ENCODE measurements at places on chromosomes 1 and 21. TPM values are rescaled to one million over a fixed set of nuclear protein-coding genes. Genes with fewer than 3 reads are reported as not detected.

PDZK1IP1 gene
- total RNA-seq, result not detected

OSCP1 gene
- 3.8 TPM for total RNA-seq

LAMB3 gene
- 5.2 TPM for total RNA-seq

SELE gene
- total RNA-seq, result 0.92 TPM

AK2 gene
- 121 TPM for total RNA-seq

RPTN gene
- total RNA-seq, result not detected

RAB7B gene
- 1.6 TPM for total RNA-seq

- DNase-seq, result no peak
Observed at GRCh38 chr1:164311377-164311776, 247.6 kb upstream of the PBX1 start.

DNA sequence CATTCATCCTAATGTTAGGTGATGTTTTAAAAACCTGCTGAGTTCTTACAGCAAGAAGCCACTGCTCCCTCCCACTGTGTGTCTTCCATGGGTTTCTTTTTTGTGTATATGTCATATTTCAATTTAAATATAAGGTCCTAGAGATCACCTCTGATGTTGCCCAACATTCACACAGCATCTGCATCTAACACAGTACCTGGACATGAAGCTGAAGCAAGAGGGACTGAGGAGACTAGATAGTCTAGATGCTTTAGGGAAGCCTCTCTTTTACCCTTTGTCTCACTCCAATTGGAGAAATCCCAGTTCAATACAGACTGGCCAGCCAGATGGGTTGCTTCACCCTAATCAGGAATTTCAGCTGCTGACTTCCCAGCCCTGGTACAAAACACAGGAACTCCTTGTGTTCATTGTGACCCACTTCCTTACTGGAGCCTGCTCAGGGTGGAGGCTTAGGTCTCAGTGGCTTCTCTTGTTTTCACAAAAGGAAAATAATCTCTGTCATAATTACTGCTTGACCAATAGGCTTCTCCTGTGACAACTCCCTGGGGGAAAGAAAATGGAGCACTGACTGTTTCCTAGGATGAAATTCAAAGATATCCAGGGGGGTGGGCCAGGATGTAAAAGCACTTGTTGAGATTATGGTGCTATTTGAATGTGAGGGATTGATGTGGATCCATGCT, 17.3 kb downstream of the BTG2 start:
- DNase-seq, result no peak

DNA sequence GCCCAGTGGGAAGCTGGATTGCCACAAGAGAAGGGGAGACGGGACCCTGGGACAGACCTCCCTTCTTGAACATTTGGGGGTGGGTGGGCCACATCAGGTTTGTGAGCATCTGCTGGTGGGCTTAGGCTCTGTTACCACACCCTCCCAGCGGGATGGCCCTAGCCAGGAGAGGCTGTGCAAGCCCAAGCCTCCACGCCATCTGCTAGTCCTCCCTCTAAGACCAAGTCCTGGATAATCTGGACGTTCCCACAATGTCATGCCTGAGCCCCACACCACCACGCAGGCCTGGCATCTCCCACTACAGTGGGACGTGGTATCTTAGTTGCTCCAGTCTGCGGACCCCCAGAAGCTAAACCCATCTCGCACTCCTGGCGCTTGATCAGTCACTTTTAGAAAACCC, 3.7 kb upstream of the IBA57 start:
- no peak for DNase-seq

DNA sequence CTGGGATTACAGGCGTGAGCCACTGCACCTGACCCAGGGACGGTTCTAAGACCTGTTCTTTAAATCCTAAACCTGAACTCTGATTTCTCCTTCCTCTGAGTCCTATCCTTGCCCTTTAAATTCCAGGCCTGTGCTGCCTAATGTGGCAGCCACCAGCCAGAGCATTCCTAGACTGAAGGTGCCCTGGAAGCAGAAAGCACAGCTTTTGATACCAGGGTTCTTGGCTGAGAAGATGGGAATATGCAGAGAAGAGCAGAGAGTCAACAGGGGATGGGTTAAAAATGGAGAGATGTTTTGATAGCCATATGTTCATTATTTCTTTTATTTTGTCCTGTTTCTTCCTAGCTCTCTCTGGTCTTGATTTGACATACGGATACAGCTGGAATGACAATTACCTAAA, 49.7 kb downstream of the RYR2 start:
- no peak for DNase-seq

DNA sequence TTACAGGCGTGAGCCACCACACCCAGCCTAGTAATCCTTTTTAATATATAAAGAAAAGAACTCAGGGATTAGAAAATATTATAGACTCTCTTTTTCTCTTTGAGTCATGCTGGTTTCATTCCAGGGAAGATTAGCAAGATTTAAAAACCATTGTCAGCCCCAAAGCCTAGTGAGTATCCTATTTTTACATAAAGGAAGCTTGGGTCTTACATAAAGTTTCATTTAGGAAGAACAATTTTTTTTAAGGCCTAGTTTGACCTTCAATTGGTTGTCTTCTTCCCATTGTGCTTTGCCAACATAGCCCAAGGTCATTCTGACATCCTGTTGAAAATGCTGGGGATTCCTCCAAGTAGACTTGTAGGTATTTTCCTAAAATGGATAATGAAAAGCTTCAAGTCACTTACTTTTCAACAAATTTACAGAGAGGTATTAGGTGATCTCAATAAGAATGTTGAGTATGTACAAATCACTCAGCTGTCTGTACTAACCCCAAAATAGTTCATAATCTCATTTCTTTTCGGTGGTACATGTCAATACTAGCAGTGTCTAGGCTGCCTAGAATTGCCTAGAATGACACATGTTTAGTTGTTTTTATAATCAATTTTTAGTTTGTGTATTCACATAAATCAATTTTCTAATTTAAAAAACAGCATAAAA, 4.3 kb upstream of the KIF14 start:
- DNase-seq, result no peak

DNA sequence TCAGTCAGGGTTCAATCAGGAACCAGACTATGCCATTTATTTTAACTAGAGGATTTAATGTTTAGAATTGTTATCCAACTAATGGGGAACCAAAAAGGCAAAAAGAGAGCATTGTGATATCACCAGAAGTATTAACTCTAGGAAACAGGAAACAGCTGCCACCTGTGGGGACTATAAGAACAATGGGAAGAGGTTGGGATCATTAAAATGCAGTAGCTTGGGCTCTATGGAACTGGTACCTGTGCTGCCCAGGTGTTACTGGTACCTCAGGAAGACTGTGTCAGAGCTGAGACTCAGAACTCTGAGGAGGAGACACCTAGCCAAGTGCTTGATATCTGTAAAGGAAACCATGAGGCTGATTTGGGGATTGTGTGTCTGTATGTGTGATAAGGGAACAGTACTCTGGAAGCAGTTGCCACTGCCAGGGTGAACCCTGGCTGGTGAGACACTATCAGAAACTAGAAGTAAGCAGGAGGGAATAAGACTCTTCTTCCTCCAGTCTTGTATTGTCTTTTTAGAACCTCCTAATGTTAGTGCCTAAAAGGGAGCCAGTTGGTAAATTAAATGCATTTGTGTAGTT, 49.4 kb downstream of the MAN1A2 start:
- no peak for DNase-seq

GRCh38 chr1:158289811-158290210, at the start of gene CD1C:
CD1C (plus strand) TSS chr1:158289923; CDS start chr1:158290065, 142 bp downstream.
- DNase-seq, result no peak

DNA sequence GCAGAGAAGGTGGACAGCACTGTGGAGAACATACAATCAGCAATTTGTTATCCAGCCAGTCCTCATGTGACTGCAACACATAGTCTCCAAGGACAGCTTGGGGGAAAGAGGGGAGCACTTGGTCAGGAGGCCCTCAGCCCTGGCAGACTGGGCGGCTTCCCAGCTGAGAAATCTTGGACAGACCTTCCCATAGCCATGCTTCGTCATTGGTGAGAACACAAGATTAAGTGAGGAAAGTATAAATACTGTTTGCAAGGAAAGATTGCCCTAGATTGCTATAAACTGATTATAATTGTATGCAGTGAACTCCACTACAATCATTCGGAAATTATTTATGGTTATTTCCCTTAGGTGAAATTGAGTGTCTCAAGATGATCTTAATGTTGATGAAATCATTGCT, 131.5 kb downstream of the LMX1A start:
- no peak for DNase-seq

DNA sequence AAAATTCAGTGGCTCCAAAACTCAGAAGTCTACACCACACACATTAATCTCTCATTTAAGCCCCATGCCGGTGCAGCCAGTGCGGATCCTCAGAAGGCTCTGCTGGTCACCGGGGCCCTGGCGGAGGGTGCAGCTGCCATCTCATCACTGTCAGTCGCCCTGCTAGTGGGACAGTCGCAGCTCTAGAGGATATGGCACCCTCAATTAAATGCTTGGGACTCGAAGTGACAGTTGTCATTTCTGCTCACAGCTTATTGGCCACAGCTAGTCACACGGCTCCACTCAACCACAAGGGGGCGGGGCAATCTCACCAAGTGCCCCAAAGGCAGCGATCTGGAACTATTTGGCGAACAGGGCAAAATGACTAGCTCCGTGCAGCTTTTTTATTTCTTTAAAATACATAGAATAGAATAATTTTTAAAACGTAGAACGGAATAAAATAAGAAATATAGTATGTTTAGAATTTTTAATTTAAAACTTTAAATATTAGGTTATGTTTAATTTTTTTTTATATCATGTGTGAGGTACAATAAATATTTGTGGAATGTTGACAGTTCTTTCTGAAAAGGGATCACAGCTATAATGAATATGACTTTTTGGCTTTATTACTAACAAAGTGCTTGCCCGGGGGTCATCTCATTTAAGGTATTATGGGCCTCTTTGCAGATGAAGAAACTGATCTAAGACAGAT, 8.0 kb upstream of the MAN1C1 start:
- DNase-seq, result peak; percentile 91

GRCh38 chr1:54474310-54475251, 68.4 kb upstream of the SSBP3 start:
- DNase-seq, result peak; percentile 51

- no peak for DNase-seq
Observed at GRCh38 chr1:23039308-23039826, 20.1 kb downstream of the KDM1A start.

GRCh38 chr1:43238085-43238484, 31.7 kb upstream of the TMEM125 start:
- peak; percentile 61 for DNase-seq

DNA sequence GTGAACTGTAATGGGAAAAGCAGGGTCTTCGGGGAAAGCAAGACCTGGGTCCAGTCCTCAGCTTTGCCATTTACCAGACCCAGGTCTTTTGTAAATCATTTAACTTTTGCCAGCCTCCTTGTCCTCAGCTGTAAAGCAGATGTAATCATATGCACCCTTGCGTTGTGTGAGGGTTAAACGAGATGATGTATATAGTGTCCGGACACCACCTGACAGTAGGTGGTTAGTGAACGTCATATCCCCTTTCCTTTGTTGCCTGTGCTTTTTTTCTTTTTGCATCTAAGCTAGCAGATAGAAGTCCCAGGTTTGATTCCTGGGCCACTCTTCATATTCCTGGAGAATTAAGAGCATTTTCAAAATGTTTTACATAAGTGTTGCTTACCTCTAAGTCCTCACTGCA, 28.5 kb downstream of the IL12RB2 start:
- DNase-seq, result no peak

DNA sequence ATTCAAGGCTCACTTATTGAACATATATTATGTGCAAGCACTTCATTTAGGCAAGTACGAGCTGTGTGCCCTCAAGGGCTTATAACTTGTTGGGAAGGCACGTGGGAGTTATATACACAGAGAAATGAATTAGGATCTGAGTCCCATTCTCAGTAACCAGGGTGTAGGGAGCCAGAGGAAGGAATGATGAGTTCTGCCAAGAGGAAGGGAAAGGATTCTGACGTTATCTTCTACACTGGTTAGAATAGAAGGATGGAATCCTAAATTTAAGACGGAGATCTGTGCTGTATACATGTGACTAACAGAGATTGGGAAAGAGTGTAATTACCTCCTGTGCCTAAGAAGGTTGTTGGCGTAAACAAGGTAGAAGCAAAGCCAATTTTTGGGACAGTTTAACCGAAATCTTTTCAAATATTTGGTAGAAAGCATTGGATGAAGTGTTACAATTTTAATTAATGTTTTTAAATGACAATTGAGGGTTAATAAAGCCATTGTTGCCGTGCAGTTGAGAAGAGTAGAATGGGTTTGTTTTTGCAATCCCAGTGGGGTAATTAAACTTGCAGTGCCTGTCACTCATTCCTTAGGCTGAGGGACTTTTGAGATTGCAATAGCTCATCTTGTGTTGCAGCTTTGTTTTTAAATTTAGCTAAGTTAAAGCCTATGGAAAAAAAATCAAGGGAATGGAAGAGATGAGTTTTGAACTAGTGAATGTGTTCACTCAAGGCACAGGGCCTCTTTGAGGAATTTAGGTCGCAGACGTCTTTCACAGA, 177.2 kb downstream of the NFIA start:
- no peak for DNase-seq

DNA sequence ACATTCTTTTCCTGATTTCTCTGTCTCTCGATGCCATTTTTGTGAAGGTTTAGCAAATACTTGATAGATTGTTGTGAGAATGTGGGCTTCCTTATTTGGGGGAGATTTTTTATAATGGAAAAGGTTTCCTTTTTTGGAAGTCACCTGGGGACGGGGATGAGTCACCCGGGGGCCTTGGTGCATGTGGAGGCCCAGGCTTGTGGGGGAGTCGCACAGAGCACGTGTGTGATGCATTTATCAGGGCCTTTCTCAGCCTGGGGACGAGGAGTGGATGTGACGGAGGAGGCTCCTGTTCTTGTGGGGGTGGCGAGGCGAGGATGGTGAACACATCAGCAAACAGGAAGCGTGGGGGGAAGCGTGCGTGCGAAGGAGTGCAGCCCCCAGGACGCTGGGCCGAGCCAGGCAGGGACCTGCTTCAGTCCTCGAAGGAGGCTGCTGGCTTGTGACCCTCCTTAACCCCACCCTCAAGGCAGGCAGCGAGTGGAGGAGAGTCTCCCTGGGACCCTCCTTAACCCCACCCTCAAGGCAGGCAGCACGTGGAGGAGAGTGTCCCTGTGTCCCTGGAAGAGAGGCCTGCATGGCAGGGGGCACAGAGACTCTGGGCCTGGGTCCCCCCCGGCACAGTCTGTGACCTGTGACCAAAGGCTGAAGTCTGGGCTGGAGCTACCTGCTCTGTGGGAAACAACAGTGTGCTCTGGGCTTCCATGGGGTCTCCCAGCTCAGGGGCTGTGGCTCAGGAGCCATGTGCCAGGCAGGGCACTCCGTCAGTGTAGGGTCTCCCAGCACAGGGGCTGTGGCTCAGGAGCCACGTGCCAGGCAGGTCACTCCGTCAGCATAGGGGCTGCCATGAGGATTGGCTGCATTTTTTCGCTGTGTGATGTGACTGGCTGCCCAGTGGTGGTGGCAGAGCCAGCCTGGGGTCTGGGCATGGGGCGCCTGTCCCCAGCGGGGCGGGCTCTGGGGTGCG, 57.2 kb downstream of the AGPAT3 start:
- no peak for DNase-seq

DNA sequence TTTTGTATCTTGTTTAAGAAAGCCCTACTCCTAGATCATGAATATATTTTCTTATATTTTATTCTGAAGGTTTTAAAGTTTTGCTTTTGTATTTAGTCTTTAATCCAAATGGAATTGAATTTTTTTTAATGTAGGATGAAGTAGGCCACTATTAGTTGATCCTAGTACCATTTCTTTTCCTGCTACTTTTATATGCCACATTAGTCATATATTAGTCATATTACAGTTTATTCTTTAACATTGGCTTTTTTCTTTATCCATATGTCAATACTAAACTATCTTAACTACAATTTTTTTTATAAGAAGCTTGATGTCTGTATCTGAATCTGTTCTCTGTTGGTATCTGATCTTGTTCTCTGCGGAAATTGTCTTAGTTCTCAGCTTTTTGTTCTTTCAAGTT, 48.8 kb downstream of the MAN1A2 start:
- no peak for DNase-seq

- DNase-seq, result no peak
Observed at GRCh38 chr1:51729824-51730301, 113.0 kb downstream of the OSBPL9 start.

Measured in left ventricle myocardium superior (tissue), 1 donor.